ENCODE measurements at places on chromosomes 1 and 21.

DNA sequence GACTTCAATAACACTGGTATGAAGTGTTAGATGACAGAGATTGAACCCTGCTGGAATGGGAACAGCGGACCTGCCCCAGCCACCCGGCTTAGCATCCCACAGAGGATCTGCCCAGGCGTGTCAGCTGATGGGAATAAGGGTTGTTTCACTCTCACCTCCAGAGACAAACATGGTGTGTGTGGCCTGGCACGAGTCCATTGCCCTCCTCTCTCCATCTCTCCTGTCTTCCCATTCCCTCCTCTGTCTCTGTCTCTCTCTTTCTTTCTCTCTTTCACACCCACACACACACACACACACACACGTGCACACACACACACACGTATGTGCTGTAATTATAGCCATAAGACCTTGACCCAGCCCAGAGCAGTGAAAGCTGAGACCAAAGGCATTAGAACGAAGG, 200.2 kb downstream of the HIVEP3 start:
- no peak for DNase-seq

GRCh38 chr21:25456672-25457071, 150.6 kb downstream of the MRPL39 start:
- no peak for DNase-seq

GRCh38 chr1:95728841-95729240, 494.8 kb downstream of the RWDD3 start:
- no peak for DNase-seq

- DNase-seq = no peak
Measured at GRCh38 chr1:100683448-100684349, 35.8 kb upstream of the VCAM1 start.

DNA sequence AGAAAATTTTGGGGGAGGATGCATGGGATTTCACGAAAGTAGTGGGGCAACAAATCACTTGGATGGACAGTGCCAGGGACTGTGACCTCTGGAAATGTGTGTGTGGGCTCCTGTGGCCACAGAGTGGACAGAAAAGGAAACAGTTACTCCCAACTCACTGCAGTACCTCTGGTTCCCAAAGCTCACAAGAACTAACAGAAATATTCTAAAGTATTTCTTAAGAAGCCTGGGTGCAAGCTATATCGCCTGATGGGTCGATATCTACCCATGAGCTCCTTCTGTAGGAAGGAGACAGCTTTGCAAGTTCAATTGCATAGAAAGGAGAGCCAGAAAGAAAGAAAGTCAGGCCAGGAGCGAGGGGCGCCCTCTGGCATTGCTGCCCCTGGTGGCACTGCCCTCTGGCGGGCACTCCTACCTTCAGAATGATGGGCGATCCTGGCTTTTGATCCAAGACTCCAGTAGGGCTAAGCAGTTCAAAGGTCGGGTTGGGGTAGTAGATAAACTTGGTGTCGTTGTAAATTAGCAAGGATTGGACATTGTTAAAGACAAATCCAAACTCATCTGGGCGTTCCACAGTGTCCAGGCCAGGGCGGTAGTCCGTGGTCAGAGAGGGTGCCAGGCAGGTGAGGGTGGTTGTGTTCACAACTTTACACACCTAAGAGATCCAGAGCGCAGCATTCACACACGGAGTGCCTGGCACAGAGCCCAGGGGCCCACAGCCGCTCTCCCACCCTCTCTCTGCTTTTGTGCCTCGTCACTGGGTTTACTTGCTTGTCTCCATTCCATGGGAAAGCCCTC, 134.7 kb upstream of the CD34 start:
- DNase-seq = no peak

DNA sequence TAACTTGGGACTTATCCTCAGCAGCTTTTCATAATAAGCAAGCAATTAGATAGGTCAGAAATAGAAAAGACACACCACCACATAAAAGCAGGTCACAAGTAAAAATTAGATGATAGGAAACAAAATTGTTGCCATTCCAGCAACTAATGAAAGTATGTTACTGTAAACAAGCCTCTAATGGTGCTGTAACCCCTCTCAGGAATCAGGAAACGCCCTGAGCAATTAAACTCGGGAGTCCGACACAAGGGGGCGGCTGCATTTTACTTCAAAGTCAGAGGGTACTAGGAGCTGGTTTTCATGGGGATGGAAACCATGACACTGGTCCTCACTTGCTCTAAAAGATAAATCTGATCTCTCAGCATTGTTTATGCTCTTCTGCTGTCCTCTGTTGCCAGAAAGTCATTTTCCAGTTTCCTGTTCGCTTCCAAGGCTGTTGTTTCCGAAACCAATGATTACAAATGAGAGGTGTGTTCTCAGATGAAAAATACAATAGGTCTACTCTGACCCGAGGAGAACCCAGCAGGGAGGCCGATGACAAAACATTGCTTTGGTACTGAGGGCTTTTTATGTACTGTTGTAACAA, 93.4 kb downstream of the TGFBR3 start:
- DNase-seq = no peak

- no peak for DNase-seq
Measured at GRCh38 chr1:102733491-102734236, 374.7 kb downstream of the COL11A1 start.

DNA sequence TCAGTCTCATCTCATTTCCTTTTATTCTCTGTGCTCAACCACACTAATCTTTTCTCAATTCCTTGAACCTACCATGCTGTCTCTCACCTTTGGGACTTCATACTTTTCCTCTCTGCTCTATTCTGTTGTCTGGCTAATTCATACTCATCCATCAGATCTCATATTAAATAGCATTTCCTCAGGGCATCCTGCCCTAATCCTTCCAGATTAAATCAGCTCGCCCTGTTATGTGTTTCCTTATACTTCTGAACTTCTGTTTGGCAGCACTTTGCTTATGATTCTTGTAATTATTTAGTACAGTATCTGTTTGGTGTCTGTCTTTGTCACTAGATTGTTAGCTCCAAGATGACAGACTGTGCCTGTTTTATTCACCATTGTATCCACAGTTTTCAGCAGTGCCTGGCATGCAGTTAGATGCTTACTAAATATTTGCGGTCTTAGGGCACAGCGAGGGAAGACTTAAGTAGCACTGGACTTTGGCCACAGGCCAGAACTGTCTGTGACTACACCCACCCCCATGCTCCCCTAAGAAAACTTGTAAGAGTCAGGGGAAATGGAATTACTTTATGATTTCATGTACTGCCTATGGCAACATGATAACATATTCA, 9.9 kb upstream of the CAP1 start:
- peak; percentile 17 for DNase-seq

DNA sequence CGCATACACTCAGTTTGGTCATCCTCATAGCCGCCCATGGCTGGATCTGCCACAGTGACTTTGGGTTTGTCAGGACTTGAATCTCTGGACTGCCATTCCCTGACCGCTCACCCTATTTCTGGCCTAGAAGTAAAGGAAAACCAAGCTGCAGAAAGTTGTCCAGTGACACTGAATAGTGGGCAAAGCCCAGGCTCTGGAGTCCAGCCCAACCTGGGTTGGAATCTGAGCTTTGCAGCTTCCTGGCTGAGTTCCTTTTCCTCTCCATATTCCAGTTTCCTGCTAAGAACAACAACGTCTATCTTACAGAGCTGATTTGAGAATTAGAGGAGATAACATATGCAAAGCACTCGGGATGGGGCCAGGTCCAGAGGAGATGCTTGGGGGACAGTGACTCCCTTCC, 15.6 kb upstream of the EIF4G3 start:
- DNase-seq = no peak

DNA sequence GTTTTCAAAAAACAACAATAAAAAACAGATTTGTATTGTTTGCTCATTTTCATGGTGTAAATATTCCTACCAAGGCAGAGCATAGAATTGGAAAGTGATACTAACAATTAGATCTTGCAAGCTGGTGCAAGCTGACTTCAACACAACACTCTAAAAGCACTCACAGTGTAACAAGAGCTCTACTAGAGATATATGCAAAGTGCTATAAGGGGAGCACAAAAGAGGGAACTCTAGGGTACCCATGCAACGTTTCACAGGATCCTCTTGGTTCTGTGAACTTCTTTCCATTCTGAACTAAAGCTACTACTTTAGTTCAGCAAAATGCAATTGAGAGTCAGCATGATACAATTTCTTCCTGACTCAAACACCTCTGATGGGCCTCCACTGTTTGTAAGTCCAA, 78.3 kb downstream of the ATP1B1 start:
- DNase-seq = no peak

- no peak for DNase-seq
Measured at GRCh38 chr21:21666689-21667088, 668.5 kb downstream of the NCAM2 start.

DNA sequence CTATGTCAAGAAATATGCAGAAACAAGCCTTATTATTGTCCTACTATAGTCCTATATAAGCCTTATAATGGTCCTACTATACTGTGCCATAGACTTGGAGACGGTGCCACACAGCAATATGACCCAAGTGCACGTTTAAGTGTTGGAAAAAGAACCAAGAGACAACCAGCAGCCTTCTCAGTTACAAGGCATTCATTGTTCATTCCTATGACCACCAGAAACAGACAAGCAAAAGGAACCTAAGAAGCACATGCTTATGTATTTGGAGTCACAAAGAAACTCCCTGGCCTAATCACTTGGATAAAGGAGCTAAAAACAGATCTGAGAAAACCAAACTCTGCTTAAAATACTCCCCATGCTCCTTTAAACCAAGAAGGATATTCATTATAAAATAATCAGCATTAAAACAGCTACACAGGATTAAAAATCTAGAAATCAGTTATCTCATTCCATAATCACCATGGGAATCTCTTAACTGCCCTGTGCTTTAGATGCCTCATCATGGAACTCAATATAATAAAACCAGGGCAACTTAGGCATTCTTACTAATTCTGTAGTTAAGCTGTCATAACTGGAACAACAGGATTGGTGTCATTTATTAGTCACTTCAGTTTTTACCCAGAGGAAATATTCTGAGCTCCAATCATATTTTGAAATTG, 7.0 kb downstream of the COLGALT2 start:
- DNase-seq = no peak

DNA sequence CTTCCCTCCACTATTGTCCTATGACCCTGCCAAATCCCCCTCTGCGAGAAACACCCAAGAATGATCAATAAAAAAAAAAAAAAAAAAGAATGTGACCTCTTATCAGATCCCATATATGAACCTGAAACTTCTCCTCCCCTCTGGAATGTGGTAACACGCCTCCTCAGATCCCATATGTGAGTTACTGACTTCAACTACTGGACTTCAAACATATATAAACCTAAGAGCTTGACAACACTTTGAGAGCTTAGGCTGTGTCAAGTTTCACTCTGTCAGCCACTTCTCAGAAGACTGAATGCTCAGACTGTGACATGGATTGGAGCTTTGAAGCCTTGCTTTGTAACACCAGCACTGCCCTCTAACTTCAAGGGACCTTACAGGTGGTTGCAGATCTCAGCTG, 148.4 kb downstream of the COP1 start:
- no peak for DNase-seq

DNA sequence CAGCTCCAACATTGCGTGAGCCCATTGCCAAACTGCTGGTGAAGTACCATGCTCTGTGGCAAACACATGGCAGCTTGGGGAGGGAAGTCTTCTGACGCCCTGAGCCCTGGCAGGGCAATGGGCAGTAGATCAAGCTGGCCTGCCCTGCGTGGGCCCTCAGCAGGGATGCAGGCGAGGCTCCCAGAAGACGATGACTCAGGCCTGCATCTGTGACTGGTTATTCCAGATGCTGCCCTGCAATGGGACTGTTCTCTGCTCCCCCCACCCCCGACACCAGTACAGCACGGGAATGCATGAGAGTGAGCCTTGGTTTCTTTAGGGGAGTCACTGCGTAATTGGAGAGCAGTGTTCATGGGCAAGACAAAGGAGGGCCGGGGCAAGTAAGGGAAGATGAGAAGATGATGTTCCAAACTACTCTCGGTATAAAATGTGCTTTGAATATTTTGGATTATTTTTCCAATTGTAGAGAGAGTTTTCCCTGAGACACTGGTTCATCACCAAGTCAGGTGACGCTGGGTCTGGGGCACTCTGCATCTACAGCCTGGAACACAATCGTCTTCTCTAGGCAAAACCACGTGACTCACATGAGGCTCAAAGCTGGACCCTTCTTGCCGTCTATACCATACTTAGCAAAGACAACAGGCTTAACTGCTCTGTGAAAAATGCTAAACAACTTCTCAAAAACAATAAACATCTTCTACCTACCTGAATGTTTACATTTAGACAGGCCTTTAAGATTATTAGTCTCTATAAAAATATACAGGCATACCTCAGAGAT, 9.0 kb upstream of the C1orf198 start:
- DNase-seq = peak; percentile 89

DNA sequence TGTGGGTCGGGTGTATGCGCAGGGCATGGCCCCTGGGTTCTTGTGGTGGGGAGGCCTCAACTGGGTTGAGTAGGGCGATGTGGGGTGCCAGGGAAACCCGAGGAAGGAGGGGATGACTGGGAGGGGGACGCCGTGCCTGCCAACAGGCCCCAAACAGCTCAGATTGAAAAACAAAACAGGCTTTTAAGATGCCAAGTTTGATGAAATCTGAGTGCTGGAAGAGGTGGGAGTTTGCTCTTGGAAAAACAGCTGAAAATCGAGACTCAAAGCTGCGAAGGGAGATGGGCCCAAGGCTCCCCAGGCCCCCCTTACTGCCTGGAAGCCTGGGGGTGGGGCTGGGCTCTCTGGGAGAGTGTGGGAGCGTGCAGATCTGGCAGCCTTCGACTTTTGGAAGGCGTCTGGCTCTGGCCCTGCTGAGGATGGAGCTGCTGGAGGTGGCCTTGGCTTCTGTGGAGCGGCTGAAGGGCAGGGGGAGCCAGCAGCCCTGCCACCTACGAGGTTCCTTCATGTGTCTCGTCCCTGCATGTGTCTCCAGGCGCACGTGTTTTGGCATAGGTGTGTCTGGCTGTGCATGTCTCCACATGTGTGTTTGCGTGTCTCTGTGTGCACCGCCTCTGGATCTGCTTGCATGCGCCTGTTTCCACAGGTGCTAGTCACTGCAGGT, 33.3 kb downstream of the PTPRF start:
- DNase-seq = no peak

GRCh38 chr1:203563291-203563690, 63.3 kb upstream of the ATP2B4 start:
- DNase-seq = peak; percentile 65

DNA sequence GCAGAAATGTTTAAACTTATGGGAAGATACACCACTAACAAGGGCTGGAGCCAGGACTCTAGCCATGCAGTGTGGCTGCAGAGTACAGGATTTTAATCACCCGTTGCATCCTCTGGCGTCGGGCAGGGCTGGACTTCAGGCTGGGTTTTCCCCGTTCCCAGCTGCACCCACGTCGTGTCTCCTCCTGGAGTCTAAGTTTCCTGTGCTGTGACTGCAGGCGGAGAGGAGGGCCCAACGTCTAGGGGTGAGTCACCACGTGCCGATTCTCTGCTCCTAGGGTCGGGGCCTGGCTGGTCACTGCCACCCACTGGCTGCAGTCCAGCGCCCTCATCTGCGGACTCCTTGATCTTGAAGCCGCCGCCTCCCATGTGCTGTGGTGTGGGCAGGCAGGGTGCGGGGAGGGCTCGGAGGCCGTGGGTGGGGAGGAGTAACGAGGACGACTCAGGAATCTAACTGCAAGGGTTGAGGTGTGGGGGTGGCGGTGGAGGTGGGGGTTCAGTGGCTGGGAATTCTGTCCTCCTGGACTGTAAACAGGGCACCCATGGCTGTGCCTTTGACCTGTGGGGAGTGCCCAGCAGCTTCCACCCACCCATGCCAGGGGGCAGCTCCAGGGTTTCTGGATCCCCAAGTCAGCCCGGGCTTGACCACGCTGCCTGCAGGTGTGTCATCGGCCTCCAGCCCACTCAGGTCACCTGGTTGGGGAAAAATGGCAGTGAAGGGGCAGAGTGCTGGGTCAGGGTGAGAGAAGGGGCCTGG, 77.8 kb downstream of the ALPL start:
- DNase-seq = peak; percentile 84
